ENCODE measurements at places on chromosomes 7 and 10. TPM values are rescaled to one million over a fixed set of nuclear protein-coding genes. Genes with fewer than 3 reads are reported as not detected.

DNA sequence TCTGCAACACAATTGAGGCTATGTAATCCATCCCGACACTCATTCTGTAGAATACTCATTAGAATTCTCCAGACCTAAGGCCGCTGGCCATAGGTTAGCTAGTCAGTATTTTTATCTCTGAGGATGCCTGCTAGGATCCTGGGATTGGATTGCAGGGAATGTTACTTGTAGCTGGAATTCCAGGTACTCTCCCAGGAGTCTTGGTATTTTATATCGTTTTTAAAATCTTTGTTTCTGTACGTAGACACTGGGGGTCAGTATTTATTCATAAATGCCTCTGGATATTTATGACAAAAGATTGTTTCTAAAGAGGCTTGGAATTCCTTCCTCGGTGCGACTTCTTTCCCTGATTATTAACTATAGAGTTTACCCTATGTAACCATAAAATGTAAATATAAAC is 40.1 kb downstream of the BPGM start:
- no peak overlapping the region for H3K4me3 ChIP-seq
- DNase-seq: no peak
- no peak overlapping the region for H3K27ac ChIP-seq
- H3K4me1 ChIP-seq: peaks cover 11% of the 10 kb centered on the region
- H3K36me3 ChIP-seq: no peaks in the 10 kb centered on the region
- no peaks in the 10 kb centered on the region for H3K27me3 ChIP-seq

GRCh38 chr10:36341471-36341870 is 699.4 kb upstream of the FZD8 start:
- H3K27ac ChIP-seq: no peak overlapping the region
- H3K4me3 ChIP-seq: no peak overlapping the region
- H3K36me3 ChIP-seq: no peaks in the 10 kb centered on the region
- H3K4me1 ChIP-seq: no peaks in the 10 kb centered on the region
- no peak for DNase-seq
- H3K27me3 ChIP-seq: no peaks in the 10 kb centered on the region

DNA sequence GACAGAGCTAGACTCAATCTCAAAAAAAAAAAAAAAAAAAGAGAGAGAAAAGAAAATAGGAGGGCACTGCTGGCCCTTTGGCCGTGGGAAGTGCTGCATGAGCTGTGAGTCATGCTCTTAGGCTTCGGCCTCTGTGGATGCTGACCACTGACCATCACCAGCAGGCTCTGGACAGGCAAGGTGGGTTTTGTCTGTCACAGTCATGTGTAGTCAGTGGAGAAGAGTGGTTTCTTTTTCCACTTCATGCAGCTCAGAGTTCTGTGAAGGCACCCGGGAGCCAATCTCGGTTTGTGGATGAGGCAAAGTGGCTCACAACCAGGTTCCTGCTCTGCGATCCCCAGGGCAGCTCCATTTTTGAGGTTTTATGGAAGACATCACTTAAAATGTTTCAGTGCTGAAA is 58.1 kb downstream of the PRTFDC1 start:
- no peaks in the 10 kb centered on the region for H3K27me3 ChIP-seq
- no peak for DNase-seq
- peaks cover 2% of the 10 kb centered on the region for H3K4me1 ChIP-seq
- no peak overlapping the region for H3K4me3 ChIP-seq
- no peaks in the 10 kb centered on the region for H3K36me3 ChIP-seq

The KCP gene
- total RNA-seq: 1.8 TPM
